ENCODE measurements at places on chromosomes 5 and 9.

DNA sequence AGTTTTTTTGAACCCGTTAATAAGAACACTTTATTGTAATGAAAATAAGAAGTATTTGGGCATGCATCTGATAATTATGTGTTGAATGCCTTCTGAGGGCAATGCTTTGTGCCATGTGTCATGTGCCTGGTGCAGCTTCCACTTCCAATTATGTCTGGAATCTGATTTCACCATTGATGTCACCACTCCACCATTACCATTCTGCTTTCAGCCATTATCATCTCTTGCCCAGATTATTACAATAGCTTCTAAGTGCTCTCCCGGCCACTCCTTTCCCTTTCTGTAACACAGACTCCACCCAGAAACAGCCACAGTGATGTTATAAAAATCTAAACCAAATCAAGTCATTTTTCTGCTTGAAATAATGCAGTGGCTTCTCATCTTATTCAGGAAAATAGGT, 171.7 kb downstream of the C9orf152 start:
- no peak for DNase-seq

DNA sequence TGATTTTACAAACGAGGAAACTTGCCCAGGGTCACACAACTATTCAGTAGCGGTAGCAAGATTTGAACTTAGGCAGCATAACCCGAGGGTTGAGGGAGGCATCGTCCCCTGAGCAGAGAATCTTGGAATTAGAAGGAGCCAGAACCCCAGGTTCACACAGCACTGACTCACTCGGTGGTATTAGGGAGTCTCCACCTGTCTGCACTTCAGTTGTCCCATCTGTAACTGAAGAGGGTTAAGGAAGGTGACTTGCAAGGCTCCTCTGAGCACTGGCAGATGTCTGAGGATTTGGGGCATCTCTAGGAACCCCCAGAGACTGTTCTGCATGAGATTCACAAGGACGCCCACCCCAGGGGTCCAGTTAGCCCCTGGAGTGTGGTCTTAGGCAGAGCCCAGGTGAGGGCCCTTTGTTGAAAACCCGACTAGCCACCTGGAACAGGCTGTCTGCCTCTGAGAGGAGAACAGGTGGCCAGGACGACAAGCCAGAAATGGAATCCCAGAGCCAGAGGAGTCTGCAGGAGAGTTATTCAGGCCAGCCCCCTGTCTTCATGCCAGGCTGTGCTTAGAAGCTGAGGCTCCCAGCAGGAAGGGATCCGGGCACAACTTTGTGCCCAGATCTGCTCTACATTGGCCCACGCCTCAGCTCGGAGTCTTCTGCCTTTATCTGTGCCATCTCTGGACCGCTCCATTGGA, 50.0 kb upstream of the ORM1 start:
- DNase-seq: no peak

- no peak for DNase-seq
Observed at GRCh38 chr5:83026930-83027687, 50.1 kb downstream of the TMEM167A start.

DNA sequence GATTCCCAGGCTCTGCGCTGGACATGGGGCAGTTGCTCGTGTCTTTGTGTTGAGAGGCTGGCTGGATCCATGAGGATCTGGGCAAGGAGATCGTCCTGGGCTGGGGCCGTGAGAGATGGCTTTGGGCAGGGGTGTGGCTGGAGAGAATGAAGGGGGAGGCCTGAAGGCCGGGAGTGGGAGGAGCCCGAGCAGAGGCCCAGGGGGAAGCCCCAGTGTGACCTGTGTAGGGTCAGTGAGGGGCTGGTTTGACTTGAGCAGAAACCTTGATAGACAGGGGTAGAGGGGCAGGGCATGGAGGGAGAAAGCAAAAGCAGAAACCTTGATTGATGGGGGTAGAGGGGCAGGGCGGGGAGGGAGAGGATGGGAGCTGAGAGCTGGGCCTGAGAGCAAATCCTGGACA, 54.4 kb upstream of the ASS1 start:
- DNase-seq: no peak

GRCh38 chr5:139167063-139167462, 31.1 kb downstream of the SIL1 start:
- no peak for DNase-seq

DNA sequence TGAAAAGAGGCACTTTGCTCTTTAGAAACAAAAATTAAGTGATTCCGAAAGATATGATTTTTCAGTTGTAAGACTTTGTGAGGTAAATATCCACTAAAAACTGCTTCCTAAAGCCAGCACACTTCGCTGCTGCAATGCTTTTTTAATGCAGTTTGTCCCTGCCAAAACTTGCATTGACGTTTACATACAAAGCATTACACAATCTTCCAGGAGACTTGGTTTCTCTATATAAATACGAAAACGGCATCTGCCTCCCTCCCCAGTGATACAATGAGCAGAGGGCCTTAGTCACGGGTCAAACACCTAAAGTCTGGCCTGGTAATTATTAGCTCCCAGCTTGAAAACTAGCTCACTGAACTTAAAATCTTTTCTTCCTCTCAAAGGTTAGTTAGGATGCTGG, 170.7 kb downstream of the TSSK1B start:
- DNase-seq: no peak

- no peak for DNase-seq
Observed at GRCh38 chr5:61969755-61970154, 336.3 kb upstream of the KIF2A start.

DNA sequence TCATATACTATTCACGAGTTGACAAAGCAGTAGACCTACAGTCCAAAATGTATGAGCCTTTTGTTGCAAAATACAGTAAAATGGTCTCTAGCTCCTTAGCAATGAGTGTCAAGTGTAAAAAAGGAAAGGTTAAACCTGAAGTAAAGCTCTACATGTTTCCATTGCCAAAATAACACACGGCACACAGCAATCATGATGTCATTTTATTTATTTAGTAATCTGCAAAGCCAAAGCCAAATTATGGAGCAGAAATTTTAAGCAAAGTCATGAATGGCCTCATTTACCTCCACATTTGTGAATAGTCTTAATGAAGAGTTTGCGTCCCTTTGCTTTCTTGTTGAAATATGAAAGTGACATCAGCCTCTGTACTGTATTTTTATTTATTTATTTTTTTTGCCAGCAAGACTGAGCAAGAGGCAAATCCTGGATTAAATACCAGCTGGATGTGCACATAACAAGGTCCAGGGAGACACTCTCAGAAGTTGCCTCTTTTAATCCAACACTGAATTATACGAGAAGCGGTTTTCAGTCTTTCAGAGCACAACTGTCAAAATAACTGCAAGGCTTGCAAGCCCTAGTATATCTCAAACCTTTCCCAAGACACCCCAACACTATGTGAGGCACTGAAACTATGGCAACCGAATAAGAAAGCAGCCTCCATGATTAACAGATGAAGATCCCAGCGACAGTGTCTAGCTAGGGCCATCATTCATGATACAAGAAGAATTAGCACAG, 9.7 kb downstream of the SEMA6A start:
- DNase-seq: no peak

DNA sequence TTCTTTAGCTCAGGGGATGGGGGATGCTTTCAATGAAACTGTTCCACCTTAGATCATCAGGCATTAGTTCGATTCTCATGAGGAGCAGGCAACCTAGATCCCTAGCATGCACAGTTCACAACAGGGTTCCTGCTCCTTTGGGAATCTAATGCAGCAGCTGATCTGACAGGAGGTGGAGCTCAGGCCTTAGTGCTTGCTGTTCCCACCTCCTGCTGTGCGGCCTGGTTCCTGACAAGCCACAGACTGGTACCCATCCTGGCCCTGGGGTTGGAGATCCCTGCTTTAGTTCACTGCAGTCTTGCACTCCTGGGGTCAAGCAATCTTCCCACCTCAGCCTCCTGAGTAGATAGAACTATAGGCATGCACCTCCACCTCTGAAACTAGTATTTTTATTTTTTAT, 1369.8 kb upstream of the NUDT12 start:
- DNase-seq: no peak

- no peak for DNase-seq
Observed at GRCh38 chr9:86250123-86250522, 9.3 kb downstream of the C9orf153 start.

- no peak for DNase-seq
Observed at GRCh38 chr9:16543225-16543624, 327.2 kb downstream of the BNC2 start.

DNA sequence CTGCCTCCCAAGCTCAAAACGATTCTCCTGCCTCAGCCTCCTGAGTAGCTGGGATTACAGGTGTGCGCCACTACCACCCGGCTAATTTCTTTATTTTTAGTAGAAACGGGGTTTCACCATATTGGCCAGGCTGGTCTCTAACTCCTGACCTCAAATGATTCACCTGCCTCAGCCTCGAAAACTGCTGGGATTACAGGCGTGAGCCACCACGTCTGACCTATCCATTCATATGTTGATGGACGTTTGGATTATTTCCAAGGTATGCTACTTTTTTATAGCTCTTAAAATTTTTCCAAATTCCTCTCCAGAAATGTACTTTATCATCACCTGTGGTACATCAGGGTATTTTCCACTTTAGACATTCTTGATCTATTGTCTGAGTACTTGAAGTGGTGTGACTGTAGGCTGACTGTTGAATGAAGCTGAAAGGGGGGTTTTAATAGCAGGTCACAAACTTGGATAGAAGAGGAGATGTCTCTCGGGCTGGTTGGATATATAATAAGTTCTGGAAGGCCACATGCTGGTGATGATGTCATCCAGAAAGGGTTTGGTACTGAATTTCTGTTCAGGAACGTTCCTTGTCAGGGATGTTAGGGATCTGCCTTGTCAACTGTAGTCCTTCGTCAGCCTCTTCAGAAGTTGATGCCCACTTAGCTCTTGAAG, 7.4 kb downstream of the CTNNA1 start:
- no peak for DNase-seq

- no peak for DNase-seq
Observed at GRCh38 chr9:130768265-130768664, 66.8 kb upstream of the ABL1 start.

GRCh38 chr5:144017119-144017518, 153.3 kb downstream of the YIPF5 start:
- DNase-seq: no peak

DNA sequence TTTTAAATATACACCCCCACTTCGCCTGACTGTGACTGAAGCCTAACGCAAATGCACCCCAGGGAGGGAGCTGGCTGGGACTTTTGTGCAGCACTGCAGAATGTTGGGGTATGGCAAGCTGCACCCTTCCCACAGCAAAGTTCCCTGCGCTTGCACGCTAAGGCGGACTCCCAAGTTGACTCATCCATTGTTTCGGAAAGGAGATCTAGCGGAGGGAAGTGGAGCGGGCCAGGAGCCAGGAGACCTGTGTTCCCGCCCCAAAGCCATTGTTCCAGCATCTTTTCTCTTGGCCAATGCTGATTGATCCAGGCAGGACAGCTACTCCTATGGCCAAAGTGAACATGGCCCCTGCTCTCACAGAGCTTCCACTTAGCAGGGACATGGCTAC, 202.9 kb downstream of the AOPEP start:
- DNase-seq: no peak

GRCh38 chr5:135723491-135723890, 111.0 kb upstream of the SLC25A48 start:
- no peak for DNase-seq

DNA sequence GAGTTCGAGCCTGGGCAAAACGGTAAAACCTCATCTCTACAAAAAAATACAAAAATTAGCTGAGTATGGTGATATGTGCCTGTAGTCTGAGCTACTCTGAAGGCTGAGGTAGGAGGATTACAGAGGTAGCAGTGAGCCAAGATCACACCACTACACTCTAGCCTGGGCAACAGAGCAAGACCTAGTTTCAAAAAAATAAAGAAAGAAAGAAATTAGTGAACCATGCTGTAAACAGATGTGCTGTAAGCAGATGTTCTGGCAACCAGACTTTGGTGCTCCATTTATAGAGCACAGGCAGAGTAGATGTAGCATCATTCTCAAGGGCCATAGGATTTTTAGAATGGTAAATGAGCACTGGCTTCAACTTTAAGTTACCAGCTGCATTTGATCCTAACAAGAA, 115.4 kb downstream of the ST8SIA4 start:
- no peak for DNase-seq

- DNase-seq: no peak
Observed at GRCh38 chr5:71932131-71932654, 175.1 kb upstream of the MAP1B start.

- no peak for DNase-seq
Observed at GRCh38 chr9:16265688-16266087, 604.8 kb downstream of the BNC2 start.

DNA sequence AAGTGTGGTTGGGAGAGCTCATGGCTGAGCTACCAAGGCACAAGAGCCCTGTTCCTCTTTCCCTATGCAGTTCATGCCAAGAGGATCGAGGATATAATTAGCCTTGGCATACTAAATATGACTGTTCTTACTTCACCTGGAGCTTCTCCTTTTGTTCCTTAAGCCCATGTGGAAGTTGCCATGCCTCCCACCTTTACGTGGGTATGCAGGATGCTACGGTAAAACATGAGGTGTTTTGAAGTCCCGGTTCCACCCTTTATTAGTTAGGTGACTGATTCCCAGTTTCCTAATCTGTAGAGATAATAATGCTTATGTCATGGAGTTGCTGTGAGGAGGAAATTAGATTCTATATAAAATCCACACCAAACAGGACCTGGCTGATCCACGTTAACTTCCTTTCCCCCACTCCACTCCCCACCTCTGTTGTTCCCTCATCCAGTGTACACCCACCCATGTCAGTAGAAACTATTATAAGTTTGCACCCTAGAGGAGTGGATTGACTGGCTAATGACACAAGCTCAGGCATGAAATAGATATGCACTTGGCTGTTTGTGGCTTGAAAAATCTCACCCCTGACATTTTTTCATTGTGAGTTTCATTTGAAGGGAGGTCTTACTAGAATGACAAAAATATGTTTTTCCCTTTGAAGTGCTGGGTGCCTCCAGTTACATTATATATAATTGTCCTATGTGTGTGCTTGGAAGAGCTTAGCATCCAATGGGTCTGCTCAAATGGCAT, 36.8 kb upstream of the SHOC1 start:
- DNase-seq: no peak

DNA sequence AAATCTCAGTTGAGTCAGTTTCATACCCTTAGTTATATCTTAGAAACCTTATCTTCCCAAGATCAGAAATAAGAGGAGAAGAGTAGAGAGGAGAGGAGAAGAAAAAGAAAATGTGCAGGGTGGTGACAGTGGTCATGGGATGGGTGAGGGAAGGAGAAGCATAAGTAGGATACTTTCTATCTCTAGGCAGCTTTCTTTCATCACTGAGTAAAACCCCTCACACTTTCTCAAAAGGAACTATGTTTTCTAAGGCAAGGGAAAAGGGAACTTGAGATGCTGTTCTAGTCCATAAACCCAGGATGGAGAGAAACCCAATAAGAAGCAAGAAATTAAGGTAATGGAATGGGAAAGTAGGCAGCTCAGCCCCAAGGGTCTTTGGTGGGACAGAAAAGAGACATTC, 225.3 kb downstream of the MCTP1 start:
- no peak for DNase-seq

GRCh38 chr5:90504743-90505142, 24.6 kb downstream of the LYSMD3 start:
- DNase-seq: no peak
